Stomach (tissue), 19 donors: ENCODE measurements at places on chromosomes 16 and 17. TPM values are rescaled to one million over a fixed set of nuclear protein-coding genes. Genes with fewer than 3 reads are reported as not detected.

- DNase-seq = no peak
Measured at GRCh38 chr17:6064868-6065267, 5.3 kb upstream of the WSCD1 start.

The TMEM204 gene
- 45.8 TPM for total RNA-seq

DNA sequence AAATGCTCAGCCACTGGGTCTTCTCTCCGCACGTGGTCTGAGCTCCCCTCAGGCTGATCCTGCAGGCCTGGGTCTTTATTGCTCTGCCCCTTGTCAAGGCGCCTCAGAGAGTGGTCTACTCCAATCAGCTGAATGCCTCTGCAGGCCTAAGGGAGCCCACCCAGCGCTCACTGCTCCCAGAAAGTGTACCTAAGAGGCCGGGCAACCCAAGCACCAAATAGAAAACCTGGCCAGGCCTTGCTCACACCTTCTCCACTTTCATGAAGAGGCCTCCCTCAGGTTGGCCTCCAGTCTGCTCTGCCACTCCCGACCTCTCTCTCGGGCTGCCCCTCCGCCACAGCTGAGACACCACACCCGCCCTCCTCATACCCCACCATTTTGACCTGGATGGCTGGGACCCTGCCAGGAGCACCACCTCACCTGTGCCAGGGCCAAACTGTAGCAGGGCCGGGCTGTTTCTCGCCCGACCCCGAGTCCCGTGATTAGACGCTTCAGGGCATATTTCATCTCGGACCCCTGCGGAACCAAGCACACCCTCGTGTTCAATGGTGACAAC, 665 bp downstream of the MYBBP1A start:
- no peak for DNase-seq

- peak; percentile 34 for DNase-seq
Measured at GRCh38 chr17:5234645-5235576, at the start of gene SCIMP. SCIMP (minus strand) TSS chr17:5234860; CDS start chr17:5234755, 105 bp downstream.

DNA sequence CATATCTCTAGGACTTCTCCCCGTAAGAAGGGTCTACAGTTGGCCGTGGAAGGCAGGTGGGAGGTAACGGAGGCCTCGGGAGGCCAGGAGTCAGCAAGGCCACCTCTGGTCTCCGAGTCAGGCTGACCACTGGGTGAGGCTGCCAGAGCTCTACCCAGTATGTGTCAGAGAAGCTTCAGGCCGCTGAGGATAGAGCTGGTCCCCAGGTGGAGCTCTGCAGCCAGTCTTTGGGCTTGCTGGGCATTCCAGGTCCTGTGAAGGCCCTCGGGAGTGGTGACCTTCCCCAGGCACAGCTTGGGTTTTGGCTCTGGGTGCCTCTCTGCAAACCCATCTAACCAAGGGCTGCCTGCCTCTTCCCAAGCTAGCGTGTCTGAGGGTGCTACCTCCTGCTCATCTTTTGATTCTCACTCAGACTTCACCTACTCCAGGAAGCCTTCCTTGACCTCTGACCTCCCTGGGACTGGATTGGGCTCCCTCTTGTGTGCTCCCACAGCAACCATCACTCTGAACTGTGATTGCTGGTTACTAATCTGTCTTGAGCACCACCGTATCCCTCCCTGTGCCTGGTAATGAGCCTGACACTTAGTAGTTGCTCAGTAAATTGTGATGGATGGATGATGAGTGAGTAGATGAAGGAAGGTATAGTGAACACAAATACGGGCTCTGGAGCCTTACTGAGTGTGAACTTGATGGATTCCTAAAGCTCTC, 22.3 kb downstream of the RHBDL3 start:
- DNase-seq = no peak

- no peak for DNase-seq
Measured at GRCh38 chr17:9108146-9108545, 86.8 kb downstream of the NTN1 start.

GRCh38 chr16:84421081-84421937, 53.0 kb downstream of the ATP2C2 start:
- DNase-seq = no peak

DNA sequence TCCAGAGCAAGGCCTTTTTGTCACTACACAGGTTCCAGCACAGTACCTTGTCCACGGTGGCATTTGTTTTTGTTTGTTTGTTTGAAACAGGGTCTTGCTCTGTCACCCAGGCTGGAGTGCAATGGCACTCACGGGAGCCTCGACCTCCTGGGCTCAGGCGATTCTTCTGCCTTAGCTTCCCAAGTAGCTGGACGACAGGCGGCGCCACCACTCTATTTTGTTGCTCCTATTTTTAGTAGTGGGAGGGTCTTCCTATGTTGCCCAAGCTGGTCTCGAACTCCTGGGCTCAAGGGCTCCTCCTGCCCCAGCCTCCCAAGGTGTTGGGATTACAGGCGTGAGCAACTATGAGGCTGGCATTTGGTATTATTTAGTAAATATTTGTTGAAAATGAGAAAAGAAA, 10.3 kb downstream of the MRC2 start:
- no peak for DNase-seq

The SPATA22 gene
- total RNA-seq = not detected

The PPL gene
- total RNA-seq = 98.8 TPM
